ENCODE measurements at places on chromosomes 1 and 21.

GRCh38 chr1:21340230-21340945 lies 50.1 kb upstream of the ECE1 start:
- DNase-seq = no peak

GRCh38 chr1:92851729-92852128 lies 19.9 kb downstream of the RPL5 start:
- DNase-seq = no peak

- DNase-seq = no peak
Observed at GRCh38 chr1:230127105-230128054, 60.3 kb downstream of the GALNT2 start.

DNA sequence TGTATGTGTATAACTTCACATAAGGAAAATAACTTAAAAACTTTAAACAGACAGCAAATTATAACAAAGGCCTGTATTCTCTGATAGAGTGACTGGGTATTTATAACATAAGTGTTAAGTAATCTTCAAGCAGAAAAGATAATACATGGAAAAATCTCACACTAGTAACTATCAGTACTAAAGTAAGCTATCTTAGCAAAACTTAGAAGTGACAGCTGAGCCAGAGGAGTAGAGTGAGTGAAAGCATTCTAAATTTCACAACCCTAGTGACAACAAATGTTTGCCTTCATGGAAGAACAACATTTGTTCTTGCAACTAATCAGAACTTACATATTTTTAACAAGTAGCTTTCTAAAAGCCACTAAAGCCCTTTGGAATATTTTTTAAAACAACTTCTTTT lies 74.5 kb upstream of the B3GALT2 start:
- DNase-seq = no peak

- DNase-seq = no peak
Observed at GRCh38 chr1:209363112-209363511, 220.4 kb upstream of the CAMK1G start.

Data from RKO (cell line).